ENCODE measurements at places on chromosomes 7 and 10.

DNA sequence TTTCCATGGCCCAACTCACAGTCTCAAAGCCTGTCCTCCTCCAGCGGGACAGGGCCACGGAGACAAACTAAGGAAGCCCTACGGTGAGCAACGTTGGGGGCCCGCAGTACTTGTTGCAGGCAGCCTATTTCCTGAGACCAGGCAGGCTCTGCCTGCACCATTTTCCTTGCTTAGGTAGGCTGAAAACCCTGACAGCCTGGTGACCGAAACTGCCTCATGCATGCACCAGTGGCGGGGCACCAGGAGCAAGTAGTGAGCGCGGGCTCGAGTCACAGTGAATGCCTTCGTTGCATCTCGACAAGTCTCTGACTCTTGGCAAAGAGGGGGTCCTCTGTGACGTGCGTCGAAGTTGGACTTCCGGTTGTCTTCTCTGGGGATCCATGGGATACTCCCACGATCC is 23.3 kb upstream of the ZNF273 start:
- no peak for DNase-seq

GRCh38 chr10:1085258-1085657 is 29.1 kb downstream of the WDR37 start:
- DNase-seq = no peak

GRCh38 chr10:100621360-100622205 is 85.8 kb downstream of the HIF1AN start:
- no peak for DNase-seq

DNA sequence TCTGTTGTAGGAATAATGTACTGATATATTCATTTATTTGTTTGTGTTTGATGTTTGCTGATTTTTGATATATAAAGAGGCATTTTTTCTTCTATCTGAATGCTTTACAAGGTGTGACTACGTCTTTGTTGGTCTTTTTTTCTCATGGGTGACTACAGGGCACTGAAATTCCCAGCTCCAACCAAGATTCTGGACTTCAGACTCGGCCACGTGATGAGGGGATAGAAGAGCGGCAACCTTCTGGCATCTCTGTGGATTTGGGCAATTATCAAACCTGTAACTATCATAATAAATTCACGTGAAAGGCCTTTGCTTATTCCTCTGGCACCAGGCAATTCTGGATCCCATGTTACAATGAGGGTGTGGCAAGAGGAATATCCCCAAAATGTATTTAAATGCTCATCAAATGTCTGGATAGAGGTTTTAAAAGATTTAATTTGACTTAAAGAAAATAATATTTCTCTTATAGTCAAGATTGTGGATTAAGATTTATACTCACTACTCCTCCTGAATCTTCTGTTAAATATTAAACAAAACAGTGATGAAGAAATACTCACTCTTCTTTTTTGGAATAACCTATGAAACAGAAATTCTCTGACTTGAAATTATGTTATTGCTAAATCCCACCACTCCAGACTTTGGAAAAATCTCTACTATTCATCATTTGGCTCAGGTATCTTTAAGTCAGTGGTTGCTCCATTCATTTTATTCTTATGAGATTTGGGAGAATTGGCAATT is 276.3 kb downstream of the GPR37 start:
- no peak for DNase-seq

DNA sequence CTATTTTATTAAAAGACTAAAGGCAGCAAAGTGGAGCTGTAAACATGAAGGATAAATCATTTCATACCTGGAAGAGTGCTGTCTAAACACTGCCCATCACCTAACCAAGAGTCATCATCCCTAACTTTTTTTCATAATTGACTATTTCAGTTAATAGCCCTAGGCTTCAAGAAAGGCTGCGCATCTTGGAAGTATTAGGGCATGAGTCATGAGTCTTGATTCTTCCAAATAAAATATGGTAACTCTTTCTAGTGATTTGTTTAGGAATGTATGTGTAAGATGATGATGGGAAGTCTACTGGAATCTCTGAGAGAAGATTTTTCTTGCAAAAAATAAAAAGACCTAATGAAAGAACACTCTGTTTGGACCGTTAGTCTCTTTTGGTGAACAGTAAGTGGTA is 207.7 kb upstream of the AHR start:
- DNase-seq = peak; percentile 85

GRCh38 chr10:131871673-131872005 is 29.2 kb upstream of the PPP2R2D start:
- DNase-seq = no peak

DNA sequence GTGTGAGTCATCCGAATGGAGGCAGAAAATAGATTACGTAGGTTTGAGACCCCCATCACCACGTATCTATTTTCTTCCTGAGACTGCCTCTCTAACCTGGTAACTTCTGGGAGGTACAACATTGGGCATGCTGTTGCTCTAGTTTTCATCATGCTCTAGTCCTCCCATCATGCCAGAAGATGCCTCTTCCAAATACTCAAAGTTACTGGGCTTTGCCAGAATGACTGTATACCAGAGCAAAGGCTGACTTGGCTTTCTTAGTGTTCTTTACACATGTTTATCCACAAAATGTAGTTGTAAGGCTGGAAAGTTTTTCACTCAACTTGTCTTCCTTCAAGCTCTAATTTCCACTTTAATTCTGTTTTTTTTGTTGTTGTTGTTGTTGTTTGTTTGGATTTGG is 370.5 kb downstream of the MDFIC start:
- DNase-seq = no peak

DNA sequence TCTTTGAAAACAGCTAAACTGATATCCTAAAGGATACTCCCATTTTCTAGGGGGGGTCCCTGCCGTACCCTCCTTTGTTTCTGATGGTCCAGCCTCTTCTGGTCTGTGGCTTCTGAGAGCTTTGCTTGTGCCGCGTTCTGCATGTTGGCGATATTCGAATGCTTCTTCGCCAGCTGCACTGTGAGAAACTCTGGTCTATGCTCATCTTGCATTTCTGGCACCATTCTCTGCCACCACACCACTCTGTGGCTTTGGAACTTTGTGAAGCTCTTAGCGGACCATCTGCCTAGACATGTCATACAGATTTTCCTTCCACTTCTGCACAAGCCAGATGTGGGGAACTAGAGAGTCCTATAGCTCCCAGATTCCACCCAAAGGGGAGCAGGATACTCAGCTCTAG is 197.2 kb downstream of the REEP3 start:
- no peak for DNase-seq

- DNase-seq = peak; percentile 60
Measured at GRCh38 chr7:76509931-76510877, at the start of gene UPK3B. Gene UPK3B (plus strand): TSS chr7:76510552. CDS start chr7:76510653, 101 bp downstream.

DNA sequence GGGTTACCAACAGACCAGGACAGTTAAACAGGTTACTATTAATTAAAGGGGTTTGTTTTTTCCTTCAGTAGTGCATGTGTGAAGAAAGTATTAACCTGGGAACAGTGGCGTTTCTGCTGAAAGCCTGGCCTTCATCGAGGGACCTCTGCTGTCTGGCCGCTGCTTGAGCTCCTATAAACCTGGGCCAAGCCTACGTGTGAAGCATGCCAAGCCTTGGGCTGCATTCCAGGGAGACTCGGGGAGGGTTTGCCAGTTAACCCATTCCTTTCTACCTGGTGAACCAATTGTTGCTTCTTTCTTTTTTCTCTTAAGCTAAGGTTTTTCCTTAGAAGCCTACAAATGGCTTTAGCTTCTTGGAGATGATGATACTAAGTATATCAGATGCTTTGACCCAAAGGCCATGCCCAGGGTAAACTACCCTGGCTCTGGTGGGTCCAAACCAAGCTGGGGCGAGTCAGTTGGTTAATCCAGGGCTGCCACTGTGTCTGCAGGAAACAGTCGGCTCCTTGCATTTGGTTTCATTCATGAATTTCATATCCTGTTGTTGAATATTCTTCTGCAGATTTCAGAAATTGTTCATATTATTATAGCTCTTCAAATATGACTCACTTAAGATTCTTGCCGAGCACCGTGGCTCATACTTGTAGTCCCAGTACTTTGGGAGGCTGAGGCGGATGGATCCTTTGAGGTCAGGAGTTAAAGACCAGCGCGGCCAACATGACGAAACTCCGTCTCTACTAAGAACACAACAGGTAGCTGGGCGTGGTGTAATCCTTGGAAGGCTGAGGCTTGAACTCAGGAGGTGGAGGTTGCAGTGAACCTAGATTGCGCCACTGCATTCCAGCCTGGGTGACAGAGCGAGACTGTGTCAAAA is 23.8 kb downstream of the PFKP start:
- peak; percentile 85 for DNase-seq

DNA sequence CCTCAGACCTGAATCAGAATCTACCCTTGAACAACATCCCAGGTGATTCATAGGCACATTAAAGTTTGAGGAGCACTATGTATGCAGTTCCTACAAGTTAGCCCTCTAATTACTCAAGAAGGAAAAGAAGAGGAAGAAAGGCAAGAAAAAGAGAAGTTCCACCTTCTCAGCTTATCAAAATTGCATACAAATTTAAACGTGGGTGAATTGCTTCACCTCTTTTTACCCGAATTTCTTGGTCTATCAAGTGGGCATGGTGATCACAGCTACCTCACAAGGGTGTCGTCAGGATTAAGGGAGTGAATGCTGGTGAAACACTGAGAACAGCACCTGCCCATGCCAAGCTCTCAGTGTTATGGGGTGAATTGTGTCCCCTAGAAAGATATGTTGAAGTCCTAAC is 43.8 kb upstream of the PAPSS2 start:
- no peak for DNase-seq

- DNase-seq = no peak
Measured at GRCh38 chr7:51764976-51765375, 448.4 kb upstream of the COBL start.

GRCh38 chr10:79027147-79028055 is 41.4 kb upstream of the ZMIZ1 start:
- DNase-seq = no peak

DNA sequence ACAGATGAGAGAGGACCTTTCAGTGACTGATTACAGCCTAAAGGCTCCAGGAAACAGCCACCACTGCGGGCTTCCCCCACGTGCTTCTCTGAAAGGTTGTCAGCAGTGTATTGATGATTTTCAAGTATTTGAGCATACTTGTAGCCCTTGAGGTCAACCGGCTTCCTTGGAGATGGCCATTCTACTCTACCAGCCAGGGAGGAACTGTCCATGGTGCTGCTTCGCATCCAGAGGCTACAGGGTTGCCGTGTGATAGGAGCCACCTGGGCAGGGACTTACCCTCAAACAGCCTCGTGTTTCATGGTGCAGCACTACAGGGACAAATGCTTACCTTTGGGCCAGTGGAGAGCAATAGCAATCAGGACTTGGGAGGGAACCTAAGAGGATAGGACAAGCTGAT is 179.5 kb downstream of the DPP6 start:
- no peak for DNase-seq

GRCh38 chr7:85115006-85115405 is 71.8 kb downstream of the SEMA3D start:
- peak; percentile 61 for DNase-seq

GRCh38 chr7:33130184-33130583 is 820 bp downstream of the BBS9 start:
- DNase-seq = no peak

- DNase-seq = no peak
Measured at GRCh38 chr7:99381664-99382075, 7.1 kb downstream of the ARPC1B start.

DNA sequence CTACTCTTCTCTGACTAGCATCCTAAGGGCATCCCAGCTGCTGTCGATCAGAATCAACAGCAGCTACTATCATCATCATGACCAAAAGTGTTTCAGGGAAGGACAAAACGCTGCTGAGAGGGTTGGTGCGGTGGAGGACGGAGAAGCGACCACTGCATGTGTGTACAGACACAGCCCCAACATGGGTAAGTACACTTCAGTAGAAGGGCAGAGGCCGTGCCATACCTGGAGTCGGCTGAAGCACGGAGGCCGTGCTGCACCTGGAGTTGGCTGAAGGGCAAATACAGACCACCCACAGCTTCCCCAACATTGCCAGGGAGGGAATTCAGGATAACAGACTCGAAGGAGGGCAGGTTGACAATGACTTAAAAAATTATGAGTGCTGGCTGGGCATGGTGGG is 67.8 kb upstream of the CYTH3 start:
- no peak for DNase-seq

- no peak for DNase-seq
Measured at GRCh38 chr7:127986581-127987521, 44.4 kb downstream of the LRRC4 start.

- DNase-seq = no peak
Measured at GRCh38 chr10:372566-372965, 237.3 kb downstream of the ZMYND11 start.

DNA sequence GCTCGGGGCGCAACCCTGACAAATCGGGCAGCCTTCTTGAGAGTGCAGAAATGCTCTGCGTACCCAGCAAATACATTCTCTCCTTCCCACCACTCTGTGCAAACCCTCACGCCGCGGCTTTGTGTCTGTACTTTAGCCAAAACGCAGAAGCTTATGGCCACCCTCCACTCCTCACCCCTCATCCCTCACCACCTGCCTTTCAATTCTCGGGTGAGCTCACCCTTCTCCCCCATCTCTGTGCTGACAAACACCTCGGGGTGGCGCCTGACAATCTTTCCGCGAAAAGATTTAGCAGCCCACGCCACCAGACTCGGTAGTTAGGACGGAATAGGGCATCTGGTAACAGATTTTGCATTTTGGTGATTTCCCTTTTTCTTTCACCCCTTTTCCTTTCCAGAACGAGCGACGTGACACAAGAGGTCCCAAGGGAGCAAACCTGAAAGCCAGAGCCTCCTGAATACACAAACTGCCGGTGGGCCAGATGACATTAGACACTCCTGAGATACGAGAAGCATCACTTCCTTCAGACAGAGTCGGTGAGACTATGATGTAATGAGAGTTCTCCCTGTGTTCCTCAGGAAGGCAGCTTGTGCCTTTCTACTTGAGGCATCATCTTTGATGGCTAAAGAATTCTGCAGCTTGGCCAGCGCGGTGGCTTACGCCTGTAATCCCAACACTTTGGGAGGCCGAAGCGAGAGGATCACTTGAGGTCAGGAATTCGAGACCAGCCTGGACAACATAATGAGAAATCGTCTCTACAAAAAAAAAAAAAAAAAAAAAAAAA is 671 bp upstream of the ATAD1 start:
- no peak for DNase-seq

- DNase-seq = no peak
Measured at GRCh38 chr7:4836206-4836661, 25.6 kb downstream of the PAPOLB start.

DNA sequence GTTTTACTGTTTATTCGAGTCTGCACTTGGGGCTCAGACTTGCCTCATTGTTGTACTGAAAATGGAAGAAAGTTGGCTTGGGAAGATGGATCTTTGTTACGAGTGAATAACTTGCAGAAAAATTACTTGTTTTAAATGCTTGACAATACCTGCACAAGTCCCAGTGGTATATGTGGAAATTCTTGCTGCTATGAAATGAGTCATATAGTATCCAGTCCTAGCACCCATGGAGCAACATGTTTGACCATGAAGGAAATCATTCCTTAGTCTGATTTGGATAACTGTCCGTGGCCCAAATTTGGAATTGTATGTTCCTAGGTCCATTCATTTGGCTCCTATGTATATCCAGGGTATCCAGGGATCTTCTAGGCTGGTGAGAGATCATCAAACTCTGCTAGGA is 1096.8 kb downstream of the KCNMA1 start:
- DNase-seq = peak; percentile 7

DNA sequence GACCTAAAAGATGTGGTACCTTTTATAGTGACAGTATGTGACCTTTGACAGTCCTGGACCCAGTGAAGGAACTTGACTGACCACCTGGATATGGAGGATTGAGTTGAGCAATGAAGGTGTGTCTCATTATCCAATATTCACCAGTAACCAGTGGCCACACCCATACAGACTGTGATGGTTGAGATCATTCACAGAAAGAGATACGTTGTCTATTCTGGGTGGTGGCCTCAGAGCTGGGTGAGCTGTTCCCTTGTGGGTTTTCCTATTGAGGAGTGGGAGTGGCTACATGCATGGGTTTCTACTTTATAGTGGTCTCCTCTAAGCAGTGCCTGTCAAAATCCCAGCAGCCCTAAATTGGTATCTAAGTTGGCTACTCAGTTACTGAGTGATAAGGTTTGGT is 507.4 kb downstream of the SORCS3 start:
- DNase-seq = no peak

All from RWPE1 (cell line).